ENCODE measurements at places on chromosomes 1 and 21.

GRCh38 chr1:6953907-6954364, 168.7 kb downstream of the CAMTA1 start:
- DNase-seq, result peak; percentile 51

DNA sequence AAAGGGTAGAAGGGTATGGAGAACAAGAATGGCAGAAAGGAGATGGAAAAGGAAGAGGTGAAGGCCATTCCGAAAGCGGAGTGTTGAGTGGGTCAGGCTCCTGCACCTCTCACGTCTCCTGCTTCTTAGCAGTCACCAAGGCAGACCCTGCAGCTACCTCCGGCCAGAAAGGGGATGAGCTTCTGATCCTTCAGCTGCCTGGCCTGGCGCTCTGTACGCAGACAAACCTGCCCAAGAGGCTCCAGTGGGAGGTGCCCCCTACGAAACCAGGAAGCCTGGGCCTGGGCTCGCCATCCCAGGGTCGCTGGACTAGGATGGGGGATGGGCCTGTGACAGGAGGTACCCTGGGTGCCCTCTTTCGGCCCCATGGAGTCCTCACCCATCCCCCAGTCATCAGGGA, 3.0 kb downstream of the GPR61 start:
- DNase-seq, result peak; percentile 46

DNA sequence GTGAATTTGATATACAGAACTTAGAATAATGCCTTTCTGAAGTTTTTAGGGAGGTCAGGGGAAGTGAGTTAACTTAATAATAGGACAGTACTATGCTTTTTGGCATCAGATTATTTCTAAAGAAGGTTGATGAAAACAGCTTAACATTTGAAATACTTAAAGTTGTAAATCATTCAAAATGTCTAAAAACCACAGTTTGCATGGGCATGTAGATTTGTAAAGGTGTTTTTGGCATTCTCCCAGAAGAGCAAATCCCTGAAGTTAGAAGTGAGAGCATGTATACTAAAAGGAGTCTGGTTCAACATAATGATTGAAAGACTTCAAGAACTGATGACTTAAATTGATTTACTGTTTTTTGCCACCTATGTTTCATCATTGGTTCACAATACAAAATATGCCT, 6.7 kb downstream of the DR1 start:
- DNase-seq, result no peak

DNA sequence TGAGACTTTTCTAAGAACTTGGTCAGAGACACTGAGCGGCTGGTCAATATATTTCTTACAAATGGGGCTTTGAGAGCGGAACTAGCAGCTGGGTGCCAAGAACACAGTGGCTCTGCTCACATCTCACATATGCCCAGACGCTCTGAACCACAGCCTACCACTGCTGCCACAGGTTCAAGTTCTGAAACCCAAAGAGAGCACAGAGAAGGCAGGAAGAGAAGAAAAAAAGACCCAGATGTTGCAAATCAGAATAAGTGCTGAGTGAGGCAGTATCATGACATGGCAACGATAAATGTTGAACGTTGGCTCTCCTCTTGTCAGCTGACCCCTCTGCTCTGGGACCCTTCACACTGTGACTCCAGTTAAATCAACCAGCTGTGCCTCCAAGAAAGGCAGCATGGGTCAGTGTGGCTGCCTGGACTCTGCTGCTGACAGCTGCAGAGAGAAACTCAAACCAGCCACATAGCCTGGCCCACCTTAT, 26.4 kb downstream of the HIVEP3 start:
- no peak for DNase-seq

DNA sequence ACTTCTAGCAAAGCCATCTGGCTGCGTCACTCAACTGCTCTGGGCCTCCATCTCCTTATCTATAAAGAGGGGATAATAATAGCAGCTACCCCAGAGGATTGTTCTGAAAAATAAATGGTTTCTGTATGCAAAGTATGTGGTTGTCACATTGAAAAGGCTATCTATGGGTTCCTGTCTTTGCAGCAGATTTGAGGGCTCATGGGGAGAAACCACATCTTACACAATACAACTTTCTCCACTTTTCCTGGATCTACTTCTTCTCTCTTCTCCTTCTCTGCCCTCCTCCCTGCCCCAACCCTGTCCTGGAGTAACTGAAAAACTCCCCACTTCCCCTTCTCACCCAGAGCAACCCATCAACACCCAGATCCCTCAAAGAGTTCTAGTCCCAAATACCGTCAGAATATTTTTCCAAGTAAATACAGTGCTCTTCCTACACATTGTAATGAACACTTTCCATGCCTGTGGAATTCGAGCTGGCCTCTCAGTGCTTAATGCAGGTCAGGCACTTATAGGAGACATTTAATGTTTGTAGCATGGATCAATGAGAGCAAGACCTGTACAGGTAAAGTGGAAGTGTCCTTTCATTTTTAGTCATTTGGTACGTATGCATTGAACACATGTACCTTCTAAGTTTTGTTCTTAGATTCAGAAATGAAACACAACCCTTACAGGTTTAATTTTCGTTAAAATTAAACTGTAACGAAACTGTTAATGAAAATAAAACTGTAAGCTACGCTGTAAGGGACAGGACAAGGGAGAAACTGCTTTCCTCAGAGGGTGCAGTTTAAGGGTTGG, 131.9 kb downstream of the AK5 start:
- no peak for DNase-seq

DNA sequence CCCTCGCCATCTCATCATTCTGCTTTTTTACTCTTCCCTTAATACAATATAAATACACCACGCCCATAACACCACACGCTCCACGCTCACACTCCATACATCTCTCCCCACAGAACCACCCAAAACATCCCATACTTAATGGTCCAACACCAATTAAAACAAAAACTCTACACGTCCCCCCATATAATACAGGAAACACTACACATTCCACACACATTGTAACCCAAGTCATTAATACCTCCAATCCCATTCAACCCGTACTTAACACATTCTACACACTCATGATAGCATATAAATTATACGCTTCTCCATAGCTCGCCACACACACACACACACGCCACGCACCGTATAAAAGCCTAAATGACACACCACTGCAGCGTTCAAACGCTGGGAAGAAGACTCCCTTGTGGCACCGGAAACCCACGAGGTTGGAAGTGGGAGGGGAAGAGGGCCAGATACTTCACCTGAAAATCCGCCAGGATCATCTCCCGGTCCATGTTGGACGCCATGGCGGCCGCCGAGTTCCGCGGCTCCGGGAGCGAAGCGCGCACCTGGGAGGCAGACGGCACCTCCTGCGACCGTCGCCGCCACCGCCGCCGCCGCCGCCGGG, 659 bp downstream of the FAF1 start:
- DNase-seq, result no peak

Measured in H7 (cell line).